ENCODE measurements at places on chromosomes 13 and 19.

GRCh38 chr13:43159026-43159461, 135.7 kb downstream of the DNAJC15 start:
- no peak for DNase-seq

GRCh38 chr13:23986619-23987018, 89.3 kb upstream of the C1QTNF9B start:
- DNase-seq, result no peak

DNA sequence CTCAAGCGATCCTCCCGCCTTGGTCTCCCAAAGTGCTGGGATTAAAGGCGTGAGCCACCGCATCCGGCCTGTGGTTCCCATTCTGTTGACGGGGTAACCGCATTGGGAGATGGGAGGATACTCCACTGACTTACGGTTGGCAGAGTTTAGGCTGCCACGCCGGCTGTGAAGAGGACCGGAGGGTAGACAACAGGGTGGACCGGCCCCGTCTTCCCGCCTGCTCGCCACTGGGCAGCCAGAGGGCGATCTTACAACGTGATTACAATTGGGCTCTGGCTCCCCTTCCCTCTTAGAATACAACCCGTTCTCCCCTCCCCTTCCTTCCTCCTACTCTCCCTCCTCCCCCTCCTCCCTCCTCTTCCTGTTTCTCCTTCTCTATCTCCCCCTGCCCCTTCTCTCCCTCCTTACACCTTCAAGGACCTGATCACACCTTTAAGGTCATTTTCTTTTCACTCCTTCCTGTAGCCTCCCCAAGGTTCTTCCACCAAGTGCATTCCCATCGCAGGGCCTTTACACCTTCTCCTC, 957 bp upstream of the CCDC194 start:
- peak; percentile 51 for DNase-seq

- DNase-seq, result no peak
These were observed 3.0 kb upstream of the ZNF444 start for GRCh38 chr19:56138069-56138468.

DNA sequence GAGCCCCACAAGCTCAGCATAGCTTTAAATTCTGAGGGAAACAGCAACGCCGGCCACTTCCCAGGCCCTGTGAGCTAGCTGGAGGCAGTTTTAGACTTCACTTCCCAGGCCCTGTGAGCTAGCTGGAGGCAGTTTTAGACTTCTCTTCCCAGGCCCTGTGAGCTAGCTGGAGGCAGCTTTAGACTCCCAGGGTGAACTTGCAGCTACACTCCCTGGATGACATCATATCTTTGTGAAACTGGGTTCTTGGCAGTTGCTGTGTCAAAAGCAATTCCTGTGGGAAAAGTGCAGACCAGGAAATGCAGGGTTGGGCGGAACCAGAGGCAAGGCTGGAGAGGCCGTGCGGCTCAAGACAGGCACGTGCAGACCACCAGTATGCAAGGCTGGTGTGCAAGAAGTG, 12.7 kb downstream of the SOX1 start:
- DNase-seq, result no peak

DNA sequence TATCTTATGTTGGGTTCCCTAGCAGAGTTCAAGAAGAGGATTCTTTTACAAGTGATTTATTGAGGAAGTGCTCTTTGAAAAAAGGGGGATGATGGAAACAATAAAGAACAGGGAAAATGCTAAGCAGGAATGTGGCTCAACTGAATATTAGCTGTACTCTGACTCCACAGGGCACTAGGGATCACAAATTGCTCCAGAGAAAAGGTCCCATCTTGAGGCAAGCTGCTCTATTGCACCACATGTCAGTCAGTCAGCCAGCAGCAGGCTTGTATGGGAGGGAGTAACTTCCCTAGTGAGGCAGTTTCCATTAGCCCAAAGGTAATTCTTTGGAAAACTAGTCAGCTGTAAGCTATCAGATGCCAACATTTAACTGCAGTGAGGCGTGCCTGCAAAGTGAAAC, 73.3 kb upstream of the FNDC3A start:
- no peak for DNase-seq

- DNase-seq, result no peak
These were observed 61.7 kb downstream of the RAP2A start for GRCh38 chr13:97495678-97496077.

- DNase-seq, result no peak
These were observed 66.8 kb upstream of the RFC3 start for GRCh38 chr13:33751151-33751550.

DNA sequence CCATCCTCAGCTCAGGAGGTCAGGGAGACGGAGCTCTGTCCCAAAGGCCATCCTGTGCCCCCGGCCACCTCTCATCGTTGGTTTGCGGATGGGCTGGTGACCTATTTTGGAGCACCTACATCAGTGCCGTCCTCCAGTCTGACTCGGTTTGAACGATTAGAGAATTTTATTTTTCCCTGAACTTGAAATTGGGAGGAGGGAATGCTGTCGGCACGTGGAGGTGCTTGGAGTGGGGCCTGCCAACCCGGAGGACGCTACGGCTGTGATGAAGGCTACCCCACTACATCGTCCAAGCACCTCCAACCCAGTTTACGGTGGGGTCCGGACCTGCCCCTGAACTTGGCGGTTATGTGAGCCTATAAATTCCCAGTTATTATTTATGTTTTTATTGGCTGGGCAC, 3.0 kb upstream of the ZNF554 start:
- no peak for DNase-seq

DNA sequence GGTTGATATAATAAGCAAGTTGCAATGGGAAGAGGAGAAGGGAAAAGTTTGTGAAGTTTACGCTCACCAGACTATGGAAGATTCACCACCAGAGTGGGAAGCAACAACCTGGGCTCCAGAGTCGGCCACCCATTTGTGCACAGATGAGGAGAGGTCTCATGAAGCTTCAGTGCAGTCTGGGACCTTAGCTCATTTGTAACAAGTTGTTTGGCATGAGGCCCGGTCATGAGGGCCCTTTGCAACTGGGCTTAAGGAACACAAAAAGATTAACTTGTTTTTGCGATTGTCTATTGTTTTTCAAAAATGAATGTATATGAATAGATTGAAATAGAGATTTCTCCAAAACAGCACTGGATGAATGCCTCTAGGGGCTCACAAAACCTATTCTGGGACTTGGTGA, 94.2 kb downstream of the ZNF737 start:
- no peak for DNase-seq

GRCh38 chr13:26688286-26688685, 72.3 kb downstream of the GPR12 start:
- no peak for DNase-seq

DNA sequence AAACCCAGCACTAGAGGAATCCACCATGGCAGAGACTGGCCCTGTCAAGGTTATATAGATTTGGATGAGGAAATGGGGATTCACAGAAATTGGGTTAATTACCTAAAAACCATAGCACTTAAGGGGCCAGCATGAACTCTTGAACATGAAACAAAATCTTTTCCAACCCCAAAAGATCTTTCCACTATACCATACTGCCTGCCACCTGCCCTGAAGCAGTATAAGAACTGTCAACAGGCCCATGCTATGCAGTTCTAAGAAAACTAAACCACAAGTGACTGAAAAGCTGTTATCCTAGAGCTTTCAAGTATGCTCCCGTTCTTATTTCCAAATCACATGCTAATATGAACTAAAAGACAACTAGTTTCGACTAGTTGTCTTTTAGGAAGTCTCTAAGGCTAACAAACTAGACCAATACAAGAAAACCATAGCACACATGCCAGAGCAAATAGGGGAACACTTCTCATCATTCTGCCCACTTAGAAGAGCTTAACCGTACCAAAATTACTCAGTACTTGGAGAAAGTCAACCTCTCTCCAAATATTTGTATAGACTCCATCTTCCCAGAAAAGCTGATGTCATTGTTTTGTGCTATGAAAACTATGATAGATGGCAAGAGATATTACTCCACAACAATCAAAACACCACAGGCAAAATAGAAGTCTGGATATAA, 27.5 kb downstream of the HSPH1 start:
- DNase-seq, result no peak

- DNase-seq, result no peak
These were observed 16.6 kb upstream of the ATP12A start for GRCh38 chr13:24663586-24663985.

DNA sequence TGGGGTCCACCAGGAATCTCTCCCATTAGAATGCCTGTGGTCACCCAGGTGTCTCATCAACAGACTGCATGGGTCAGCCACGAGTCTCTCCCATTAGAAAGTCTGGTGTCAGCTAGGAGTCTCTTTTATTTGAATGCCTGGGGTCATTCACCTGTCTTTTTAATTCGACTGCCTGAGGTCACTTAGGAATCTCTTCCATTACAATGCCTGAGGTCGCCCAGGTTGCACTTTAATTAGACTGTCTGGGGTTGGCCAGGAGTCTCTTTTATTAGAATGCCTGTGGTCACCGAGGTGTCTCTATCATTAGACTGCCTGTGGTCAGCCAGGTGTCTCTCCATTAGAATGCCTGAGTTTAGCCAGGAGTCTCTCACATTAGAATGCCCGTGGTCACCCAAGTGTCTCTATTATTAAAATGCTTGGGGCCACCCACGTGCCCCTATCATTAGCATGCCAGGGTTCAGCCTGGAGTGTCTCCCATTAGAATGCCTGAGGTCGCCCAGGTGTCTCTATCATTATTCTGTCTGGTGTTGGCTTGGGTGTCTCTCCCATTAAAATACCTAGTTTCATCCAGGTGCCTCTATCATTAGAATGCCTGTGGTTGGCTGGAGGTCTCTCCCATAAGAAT, 1474.3 kb downstream of the UQCRFS1 start:
- no peak for DNase-seq

- DNase-seq, result no peak
These were observed 353.6 kb downstream of the SPRY2 start for GRCh38 chr13:79987323-79987722.

DNA sequence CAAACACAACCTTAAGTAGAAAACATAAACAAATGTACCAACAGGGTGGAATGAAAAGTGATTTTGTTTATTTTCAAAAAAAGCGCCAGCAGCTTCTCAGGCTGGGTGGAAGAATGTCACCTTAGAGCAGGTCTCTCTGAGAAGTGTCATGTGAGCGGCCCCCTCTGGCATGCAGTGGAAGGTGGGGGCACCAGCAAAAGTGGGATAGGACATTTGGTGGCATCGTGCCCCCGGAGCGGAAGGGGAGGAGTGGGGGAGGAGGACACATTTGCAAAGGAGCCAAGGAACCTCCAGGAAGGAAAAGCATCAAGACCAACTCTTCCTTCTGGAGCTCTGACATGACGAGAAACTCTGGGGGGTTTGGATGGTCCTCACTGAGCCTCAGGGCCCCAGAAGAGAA, 635.3 kb downstream of the UQCRFS1 start:
- no peak for DNase-seq

DNA sequence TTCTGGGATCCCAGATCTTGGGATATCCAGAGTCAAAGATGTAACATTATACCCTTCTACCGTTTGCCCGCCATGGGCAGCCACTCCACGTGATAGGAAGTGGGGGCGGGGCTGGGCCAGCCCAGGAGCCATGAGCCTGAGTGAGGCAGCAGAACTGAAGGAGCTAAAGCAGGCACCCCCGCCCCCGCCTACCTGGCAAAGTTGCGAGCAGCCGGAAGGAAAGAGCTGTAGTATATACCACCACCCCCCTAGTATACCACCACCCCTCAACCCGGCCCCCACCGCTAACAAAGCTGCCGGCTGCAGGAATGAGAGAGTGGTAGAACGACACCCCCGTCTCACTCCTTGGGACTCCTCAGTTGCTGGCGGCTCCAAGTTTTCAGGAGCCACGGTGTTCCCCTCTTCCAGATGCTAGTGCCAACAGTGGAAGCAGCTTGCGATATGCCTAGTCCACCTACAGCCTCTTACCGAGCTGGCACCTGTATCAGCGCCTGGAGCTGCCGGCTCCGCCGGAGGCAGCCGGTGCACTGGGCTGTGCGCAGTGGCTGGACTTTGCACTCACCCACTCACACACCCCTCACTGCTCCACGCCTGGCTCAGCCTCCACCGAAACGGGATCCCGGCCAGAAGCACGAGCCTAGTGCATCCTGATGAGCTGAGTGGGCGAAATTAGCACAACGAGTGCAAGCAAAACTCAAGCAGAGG, 230.7 kb upstream of the PRR20A start:
- no peak for DNase-seq

GRCh38 chr19:13770013-13770635, 4.1 kb upstream of the C19orf53 start:
- no peak for DNase-seq

- DNase-seq, result no peak
These were observed 873.0 kb downstream of the OLFM4 start for GRCh38 chr13:53901593-53901992.

DNA sequence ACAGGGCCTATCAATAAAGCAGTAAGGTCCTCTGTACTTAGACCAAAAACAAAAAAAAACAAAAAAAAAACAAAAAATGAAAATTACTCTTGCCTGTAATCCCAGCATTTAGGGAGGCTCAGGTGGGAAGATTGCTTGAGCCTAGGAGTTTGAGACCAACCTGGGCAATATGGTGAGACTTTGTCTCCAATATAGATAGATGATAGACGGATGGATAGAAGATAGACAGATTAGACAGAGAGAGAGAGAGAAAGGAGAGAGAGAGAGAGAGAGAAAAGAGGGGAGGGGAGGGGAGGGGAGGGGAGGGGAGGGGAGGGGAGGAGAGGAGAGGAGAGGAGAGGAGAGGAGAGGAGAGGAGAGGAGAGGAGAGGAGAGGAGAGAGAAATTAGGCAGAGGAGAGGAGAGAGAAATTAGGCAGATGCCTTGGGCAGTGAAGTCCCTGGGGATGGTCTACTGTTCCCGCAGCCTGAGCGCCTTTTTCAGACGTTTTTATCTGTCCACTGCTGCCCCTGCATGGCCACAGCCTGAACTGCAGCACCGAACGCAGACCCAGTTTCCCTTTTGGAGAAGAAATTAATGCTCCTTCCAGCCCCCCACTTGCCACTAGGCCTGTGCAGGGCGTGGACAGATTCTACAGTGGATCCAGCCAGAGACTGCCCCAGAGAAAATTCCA, 9.8 kb upstream of the ZNF627 start:
- DNase-seq, result peak; percentile 81

DNA sequence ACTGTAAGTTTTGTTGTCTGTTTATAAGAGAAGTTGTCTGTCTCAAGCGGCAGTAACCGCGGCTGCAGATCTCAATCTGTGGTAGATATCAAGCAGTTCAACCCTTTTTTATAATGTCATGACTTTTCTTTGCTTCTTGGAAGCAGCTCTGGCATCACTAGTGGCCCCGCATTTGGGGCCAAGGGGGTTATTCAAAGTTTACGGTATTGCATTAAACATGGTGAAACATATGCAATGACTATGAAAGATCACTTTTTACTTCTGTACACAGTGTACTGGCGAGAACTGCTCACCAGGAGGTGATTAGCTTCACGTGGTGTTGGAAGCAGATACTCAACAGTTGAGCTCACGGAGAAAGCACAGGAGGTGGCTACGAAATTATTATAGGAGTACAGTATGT, 4.6 kb upstream of the FFAR3 start:
- no peak for DNase-seq

DNA sequence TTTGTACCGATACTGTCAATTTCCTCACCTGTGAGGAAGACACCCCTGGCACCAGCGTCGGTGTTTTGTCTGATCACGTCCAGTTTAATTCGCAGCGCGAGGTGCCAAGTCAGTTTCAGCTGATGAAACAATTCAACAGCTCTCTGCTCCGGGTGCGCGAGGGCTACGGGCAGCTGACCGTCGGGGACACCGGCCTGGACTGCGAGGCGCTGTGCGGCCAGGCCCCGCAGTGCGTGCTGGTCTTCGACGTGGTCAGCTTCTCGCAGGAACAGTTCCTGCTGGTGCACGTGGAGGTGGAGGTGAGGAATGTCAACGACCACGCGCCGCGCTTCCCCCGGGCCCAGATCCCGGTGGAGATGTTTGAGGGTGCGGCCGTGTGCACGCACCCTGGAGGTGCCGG, 171.5 kb downstream of the OLFM4 start:
- DNase-seq, result no peak

GRCh38 chr19:49475995-49476880, 2.2 kb downstream of the FLT3LG start:
- DNase-seq, result no peak
